ENCODE measurements at places on chromosomes 5 and 9.

DNA sequence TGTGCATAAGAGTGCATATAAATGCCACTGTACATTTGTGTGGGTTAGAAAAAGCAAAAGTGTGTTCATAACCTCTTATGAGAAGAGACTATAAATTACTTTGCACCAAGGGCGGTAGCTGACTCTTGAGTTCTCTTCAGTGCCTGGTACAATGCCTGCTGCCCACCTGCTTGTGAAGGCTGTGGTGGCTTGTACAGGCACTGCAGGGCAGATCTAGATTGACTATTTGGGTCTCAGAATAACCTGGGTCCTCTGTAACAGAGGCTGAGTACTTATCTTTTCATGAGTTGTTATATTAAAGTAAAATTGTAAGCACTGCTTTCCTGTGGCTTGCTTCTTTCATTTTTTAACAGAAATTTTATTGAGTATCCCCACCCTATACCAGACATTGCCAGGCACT lies 22.8 kb downstream of the LMNB1 start:
- no peak for DNase-seq

- peak; percentile 7 for DNase-seq
These were observed 76.4 kb downstream of the OSMR start for GRCh38 chr5:38922199-38922598.

- DNase-seq: no peak
These were observed 18.8 kb upstream of the KIF2A start for GRCh38 chr5:62287237-62287636.

DNA sequence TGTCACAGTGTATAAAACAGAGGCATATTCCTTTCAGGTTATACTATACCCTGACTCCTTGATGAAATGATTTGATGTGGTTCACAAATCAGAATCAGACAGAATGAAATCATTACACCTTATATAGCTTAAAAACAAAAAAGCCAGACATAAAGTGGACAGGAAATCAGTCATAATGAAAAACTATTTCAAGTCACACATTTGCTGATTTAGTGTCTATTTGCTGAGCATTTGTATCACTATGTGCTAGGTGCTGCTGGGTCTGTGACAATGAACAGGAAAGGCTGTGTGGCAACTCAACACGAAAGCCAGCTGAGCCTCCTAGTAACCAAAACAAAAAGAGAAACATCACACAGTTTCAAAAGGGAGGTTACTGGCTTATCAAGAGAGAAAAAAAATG lies 194.0 kb downstream of the EFNA5 start:
- no peak for DNase-seq

- no peak for DNase-seq
These were observed 571.7 kb downstream of the KCTD16 start for GRCh38 chr5:144742361-144742760.

- DNase-seq: no peak
These were observed 63.6 kb upstream of the C5orf63 start for GRCh38 chr5:127136908-127137307.

DNA sequence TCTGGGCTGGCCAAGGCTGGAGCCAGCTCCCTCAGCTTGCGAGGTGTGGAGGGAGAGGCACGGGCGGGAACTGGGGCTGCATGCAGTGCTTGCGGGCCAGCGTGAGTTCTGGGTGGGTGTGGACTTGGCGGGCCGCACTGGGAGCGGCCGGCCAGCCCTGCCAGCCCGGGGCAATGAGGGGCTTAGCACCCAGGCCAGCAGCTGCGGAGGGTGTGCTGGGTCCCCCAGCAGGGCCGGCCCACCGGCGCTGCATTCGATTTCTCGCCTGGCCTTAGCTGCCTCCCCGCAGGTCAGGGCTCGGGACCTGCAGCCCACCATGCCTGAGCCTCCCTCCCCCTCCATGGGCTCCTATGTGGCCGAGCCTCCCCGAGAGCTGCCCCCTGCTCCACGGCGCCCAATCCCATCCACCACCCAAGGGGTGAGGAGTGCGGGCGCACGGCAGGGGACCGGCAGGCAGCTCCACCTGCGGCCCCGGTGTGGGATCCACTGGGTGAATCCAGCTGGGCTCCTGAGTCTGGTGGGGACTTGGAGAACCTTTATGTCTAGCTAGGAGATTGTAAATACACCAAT lies 302.6 kb upstream of the ADAMTS16 start:
- DNase-seq: no peak

Measured in stimulated activated CD8-positive, alpha-beta memory T cell treated with anti-CD3 and anti-CD28 coated beads, Interleukin-15, amount 100 ng/mL, for 1 hour (primary cell).